Glutamatergic neuron (in vitro differentiated cells): ENCODE measurements at places on chromosomes 6 and 20.

- no peak for DNase-seq
These were observed 22.2 kb upstream of the TULP4 start for GRCh38 chr6:158290040-158290439.

- no peak for DNase-seq
These were observed 43.4 kb upstream of the FABP7 start for GRCh38 chr6:122736163-122736562.

DNA sequence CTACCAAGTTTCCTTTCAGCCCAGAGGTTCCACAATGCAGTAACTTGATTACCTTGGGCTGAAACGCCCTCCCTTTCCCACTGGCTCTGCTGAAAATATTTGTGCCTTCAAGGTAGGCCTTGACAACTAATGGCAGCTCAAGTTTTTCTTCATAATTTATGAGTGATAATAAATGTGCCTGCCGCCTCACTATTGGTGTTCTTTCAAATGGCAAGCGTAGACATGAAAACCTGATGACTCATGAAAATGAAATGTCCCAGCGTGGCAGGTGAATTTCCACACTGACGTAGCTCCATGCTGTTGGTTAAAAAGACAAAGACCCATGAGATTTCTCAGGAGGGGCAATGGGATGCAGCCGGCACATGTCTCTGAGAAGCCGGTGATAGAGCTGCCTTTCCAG is 107.2 kb upstream of the GGTLC1 start:
- no peak for DNase-seq

- DNase-seq = no peak
These were observed 121.4 kb downstream of the TIAM2 start for GRCh38 chr6:155116571-155116910.

- DNase-seq = no peak
These were observed 294.3 kb upstream of the BMP2 start for GRCh38 chr20:6473197-6473596.

DNA sequence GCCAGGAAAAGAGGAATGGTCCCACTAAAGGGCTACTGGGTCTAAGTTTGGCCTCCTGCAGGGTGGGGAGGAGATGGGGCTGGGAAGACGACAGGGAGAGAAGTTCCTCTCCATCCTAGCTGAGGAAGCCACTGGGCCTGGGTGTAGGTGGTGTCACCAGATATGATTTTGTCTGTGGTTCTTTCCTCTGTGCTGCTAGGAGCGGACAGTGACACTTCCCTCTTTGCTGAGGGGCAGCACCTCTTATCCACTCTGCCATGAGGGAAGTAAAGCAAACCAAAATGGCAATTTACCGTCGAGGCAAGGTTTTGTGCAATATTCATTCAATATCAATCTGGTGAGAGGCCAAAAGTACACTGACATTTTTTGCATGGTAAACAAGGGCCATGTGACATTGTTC is 33.0 kb upstream of the NR2E1 start:
- DNase-seq = no peak

DNA sequence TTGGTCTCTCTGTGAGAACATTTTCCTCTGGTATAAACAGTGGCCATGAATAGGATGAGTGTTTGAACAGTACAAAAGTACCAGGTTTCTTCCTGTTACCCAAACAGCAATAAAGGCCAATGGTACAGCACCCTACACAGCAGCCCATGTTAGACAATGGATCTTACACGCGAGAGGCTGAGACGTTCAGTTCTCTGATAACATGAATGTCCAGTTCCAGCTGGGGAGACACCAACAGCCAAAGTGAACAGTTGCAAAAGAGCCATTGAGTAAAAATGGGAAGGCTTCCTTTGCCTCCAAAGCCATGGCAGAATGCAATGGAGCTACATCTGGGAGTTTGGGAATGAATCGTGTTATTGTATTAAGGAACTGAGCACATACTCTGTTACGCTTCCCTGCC is 246.8 kb upstream of the SGK1 start:
- DNase-seq = no peak

DNA sequence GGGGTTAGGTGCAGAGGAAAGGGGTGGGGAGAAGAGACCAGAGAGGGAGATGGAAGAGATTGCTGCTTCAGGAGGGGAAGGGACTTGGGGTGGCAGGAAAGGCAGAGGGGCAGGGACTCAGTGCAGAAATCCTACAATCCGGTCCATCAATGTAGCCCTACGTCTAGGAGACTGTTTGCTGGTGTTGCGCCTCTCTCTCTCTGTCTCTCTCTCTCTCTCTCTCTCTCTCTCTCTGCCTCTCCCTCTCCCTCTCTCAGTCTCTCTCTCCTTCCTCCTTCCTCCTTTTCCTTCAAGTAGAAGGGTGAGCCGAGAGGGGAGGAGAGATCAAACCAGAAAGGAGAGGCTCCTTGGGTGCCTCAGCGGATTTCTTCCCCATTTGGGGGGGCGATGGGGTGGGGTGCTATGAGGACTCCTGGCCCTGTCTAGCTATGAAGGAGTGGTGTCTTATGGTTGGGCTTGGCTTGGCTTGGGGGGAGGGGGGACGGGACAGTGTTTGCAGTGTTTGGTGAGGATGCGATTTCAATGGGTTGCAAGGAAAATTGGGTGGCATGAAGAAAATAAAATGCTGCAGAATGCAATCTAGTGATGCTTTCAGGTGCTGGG is 181.2 kb downstream of the TBXT start:
- no peak for DNase-seq

- no peak for DNase-seq
These were observed 5.3 kb upstream of the OSBPL2 start for GRCh38 chr20:62232770-62233645.
